Stimulated activated naive CD8-positive, alpha-beta T cell treated with anti-CD3 and anti-CD28 coated beads, Interleukin-15, Interleukin-2, amounts not matched to agents 100 U/mL and 50 U/mL, for 24 hours (primary cell): ENCODE measurements at places on chromosomes 6 and 20.

- no peak for DNase-seq
Observed at GRCh38 chr6:53246924-53247323, 98.3 kb upstream of the GCM1 start.

DNA sequence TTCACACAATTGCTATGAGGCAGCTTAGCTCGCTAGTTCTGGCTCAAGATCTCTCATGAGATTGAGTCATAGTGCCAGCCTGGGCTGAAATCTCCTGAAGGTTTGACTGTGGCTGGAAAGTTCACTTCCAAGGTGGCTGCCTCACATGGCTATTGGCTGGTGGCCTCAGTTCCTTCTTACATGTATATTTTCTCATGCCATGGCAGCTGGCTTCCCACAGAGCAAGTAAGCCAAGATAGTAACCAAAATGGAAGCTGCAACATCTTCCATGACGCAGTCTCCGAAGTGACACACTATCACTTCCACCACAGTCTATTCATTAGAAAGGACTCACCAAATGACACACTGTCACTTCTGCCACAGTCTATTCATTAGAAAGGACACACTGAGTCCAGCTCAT is 160.4 kb upstream of the PRDM1 start:
- no peak for DNase-seq

GRCh38 chr6:79993012-79993910 is 11.2 kb upstream of the TTK start:
- no peak for DNase-seq

- DNase-seq, result no peak
Observed at GRCh38 chr20:33753763-33754162, 22.0 kb downstream of the ZNF341 start.

DNA sequence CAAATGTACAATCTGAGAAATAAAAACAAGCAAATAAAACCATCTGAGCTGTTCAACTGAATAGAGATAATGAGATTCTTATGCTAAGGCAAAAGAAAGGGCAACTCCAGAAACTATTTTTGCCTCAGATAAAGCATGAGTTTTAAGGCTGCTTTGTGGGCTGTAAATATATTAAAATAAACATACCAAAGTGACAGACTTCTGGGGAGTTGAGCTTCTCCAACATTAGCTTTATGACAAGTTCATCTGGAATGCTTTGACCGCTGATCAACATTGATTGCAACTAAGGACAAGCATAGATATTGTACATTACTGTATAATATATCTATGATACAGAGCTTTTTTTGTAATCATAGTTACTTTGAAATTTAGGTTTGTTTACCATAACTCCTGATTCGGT is 19.3 kb downstream of the AK9 start:
- DNase-seq, result no peak

DNA sequence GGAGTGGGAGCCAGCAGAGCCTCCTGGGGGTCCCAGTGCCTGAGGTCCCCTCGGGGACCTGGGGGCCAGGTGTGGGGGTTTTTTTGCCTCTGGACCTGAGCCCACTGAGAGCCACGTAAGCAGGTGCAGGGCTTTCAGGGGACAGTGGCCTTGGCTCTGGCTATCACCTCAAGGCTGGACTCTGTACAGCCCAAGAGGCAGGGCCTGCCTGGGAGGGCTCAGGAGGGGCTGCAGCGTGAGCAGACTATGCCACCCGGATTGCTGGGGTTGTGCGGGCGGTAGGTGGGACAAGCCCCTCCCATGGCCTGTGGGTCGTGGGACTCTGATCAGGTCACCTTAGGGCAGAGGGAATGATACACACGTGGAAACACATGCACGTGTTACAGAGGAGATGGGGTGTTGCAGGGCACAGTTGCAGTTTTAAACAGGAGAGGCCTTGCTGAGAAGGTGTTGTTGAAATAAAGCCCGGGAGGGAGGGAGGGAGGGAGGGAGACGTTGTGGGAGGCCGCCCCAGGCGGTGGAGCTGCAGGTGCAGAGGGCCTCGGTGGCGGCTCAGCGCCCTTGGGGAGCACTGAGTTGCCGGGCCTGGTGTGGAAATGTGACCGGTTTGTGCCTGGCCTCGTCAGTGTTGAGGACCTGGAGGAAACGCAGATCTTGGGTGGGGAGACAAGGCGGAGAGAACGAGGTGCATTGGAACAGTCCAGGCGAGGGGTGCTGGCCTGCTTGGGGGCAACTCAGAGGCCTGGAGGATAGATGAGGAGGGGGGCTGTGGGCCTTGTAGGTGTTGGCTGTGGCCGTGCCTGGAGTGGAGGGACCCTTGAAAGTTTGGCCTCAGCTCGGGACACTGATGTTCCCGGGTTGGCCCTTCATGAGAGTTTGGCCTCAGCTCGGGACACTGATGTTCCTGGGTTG is 2.3 kb downstream of the TCEA2 start:
- DNase-seq, result no peak

GRCh38 chr6:113659762-113660404 is 197.3 kb upstream of the MARCKS start:
- no peak for DNase-seq

DNA sequence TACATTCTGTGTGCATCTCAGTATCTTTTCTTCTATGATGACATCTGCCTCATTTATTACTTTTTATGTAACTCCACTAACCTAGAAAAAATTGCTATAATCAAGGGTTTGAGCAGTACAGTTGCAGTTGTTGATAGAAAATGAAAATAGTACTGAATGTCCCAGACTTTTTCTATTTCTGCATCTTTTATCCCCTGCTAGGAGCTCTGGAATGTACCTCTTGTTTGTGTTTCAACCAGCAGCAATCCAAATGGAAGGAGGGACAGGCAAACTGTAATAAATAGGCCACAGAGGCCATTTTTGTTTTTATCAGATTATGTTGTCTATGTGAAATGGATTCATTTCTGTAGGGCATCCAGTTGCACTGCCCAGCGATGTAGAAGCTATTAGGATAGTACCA is 536.9 kb downstream of the KIF16B start:
- DNase-seq, result no peak

DNA sequence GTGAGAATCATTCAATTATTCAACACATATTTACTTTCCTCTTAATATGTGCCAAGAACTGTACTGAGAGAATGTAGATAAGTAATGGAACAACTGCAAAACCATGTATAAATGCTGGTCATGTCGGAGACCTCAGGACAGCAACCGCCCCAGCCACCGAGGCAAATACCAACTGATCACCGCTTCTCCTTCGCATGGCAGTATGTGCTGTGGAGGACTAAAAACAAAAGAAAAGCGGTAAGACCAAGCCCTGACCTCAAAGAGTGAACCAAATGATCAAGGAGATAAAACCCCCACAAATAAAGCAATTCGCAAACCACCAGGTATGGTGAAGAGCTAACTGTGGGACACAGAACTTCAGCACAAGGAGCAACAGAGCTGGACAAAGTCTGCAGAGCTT is 104.3 kb downstream of the TRERF1 start:
- DNase-seq, result no peak

DNA sequence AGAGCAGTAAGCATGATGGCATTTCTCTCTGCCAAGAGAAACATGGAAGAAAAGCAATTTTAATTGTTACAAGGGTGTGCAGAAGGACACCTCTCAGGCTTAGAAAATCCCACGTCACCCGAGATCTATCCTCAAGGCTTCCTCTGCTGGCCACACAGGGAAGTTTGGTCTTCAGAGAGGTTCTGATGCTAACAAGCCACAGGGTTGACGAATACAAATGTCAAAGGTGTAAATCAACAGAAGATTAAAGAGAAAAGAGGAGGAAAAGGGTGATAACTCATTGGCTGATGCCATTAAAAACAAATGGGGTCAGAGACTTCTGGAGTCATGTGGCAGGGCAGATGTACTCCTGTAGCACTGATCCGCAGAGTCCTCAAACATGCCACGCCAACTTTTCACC is 33.6 kb upstream of the SPDEF start:
- no peak for DNase-seq

- no peak for DNase-seq
Observed at GRCh38 chr6:148580442-148580841, 166.4 kb upstream of the UST start.

DNA sequence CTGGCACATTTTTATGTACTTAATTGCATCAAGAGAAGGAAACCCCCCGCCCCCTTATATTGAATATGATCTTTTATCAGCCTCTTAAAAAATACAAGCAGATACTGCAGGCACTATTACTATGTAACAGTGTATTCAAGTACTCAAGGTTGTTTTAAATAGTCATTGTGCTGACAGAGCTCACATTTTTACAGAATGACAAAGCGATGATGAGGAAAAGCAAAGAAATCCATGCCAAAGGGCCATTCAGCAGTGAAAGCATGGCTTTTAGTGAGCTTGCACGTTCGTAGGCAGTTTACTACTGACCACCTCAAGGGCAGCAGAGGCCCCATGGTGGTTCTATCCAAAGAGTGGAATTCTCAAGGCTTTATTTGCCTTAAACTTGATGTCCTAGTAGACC is 146.8 kb downstream of the RPS12 start:
- no peak for DNase-seq

DNA sequence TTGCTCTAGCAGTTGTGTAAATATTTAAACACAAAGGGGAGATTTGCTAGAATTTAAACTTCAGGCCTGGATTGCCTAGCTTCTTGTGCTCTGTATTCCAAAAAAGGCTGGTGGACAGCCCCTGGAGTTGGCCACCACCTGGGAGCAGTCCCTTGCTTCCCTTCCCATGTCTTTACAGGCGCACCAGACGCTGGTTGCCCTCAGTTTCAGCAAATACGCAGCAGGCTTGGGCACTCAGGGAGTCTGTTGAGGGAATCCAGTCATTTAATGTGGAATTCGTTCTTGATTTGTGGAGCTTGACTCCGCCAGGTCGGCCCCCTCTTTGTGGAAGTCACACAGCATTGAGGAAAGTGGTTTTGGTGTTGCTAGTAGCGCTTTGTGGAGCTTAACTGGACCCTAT is 156.8 kb downstream of the DTNBP1 start:
- no peak for DNase-seq

DNA sequence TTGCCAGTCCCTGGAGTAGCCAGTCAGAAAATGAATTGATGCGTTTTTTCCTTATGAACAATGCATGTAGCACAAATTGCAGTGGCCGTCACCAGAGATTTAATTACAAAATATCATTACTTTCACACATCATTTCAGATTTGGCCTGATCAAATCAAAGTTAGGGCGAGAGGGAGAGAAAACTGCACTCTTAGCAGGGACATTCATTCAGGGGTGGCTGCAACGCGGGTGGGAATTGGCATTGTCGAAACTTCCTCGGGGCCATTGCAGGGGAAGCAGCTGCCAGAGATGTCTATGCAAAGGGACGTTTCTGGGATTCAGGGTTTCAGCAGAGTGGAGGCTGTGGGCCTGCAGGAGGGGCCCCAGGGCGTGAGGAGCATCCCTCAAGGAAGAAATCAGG is 76.5 kb upstream of the TOP1 start:
- no peak for DNase-seq

DNA sequence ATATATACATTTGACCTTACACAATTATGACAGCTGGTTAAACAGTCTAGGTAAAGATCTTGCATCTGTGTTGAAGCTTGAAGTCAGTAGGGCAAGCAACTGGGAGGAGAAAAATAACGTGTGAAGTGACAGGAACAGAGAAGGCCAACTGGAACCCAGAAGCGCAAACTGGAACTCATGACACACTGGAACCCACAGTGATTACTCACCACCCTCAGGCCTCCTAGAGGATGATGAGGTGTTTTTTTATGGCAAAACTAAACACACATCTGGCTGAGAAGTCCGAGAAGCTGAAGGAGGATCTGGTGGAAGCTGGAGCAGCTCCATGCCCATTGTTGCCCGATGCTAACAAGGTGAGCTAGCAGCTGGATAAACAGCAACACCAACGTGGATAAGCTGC is 108.1 kb downstream of the TMEM200A start:
- no peak for DNase-seq

- no peak for DNase-seq
Observed at GRCh38 chr6:15502446-15503345, 160.1 kb downstream of the DTNBP1 start.
